Activated naive CD4-positive, alpha-beta T cell (primary cell): ENCODE measurements at places on chromosomes 2 and 18.

- DNase-seq: no peak
Measured at GRCh38 chr2:212021947-212022346, 516.7 kb downstream of the ERBB4 start.

DNA sequence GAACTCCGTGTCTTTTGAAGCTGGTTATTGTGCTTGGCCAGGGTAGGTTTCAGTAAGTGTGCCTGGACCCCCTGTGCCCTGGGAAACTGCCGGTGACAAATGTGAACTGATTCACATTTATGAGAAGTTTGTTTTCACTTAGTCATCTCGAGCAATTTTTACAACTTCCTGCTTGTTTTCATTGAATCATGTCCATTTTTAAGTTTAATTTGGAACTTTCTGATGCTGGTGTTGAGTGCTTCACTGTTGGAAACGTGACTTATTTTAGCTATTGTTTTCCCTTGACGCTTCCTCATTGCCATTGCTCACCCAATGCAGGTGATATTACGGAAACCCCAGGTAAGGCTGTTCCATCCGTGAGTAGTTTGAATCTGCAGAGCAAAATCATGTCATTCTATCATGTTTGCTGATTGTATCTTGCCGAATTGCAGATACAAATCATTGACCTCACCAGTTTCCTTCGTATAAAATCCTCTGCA is 97.2 kb downstream of the RTN4 start:
- no peak for DNase-seq

- DNase-seq: no peak
Measured at GRCh38 chr2:96119389-96119751, 3.0 kb upstream of the ADRA2B start.

DNA sequence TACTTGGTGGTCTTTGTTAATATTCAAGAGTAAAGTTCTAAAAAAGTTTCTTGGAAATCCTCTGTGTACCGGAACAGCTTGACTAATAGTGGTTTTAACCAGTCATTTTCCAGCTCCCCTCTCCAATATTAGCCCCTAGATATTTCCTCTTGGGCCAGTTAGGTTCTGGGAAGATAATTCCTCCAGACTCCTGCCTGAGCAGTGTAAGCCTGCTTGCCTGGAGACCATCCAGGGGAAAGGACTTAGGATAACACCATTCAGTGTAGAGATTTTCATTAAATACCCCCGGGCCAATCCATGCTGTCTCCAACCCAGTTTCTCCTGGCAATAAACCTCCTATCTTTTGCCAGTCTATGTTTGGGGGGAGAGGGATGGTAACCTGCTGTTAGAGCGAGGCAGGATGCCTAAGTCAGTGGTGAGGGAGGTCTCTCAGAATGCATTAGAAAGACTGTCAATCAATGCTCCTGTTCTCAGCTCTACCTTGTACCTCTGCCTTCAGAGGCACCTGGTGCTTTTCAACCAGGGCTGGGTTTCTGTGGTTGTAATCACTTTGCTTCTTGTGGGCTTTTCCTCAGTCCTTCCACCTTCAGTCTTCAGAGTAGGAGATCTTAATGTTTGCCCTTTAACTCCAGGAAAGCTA is 186.4 kb downstream of the RNF152 start:
- no peak for DNase-seq

DNA sequence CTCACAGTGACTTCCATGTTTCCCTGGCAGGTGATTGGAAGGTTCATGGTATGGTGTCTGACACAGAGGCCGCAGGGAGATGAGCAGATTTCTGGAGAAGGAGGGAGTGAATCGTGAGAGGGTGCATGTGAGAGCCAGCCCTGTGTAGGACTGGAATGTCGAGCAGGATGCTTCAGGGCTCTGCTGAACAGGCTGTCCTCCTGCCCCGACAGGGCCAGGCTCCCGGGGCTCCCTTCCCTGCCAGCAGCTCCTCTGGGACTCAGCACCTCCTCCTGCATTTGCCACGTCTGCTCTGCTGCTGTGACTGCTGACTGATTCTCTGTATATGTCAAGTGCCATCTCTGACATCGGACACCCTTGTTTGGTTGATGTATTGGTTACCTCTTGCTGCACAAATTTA is 38.5 kb upstream of the INHBB start:
- DNase-seq: no peak

DNA sequence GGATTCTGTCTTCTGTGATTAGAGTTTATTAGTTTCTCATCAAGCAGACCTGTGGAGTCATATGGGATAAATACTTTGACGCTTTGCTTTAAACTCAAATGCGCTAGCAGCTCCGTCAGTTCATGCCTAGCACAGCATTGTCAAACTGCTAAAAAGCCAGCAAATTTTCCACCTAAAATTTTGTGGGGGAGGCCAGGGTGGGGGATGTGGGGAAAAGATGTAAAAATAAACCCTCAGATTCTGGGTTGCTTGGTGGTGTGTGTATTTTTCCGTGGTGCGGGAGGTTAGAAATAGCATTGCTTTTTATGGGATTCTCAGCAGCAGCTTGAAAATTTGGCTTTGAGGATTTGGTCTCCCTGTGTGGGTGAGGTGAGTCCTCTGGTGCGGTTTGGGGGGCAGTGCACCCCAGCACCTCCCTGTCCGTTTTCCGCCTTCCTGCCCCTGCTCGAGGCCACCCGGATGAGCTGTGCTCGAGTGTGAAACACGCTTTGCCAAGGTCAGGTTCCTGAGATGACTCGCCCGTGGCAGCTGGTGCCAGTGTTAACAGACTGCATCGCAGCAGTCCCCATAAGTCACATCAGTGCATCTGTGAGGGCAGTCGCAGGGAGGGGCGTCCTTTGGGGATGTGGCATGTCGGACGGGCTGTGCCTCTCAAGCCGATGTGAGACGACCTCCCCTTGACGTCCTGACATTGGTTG is 65.9 kb downstream of the LDLRAD4 start:
- no peak for DNase-seq

DNA sequence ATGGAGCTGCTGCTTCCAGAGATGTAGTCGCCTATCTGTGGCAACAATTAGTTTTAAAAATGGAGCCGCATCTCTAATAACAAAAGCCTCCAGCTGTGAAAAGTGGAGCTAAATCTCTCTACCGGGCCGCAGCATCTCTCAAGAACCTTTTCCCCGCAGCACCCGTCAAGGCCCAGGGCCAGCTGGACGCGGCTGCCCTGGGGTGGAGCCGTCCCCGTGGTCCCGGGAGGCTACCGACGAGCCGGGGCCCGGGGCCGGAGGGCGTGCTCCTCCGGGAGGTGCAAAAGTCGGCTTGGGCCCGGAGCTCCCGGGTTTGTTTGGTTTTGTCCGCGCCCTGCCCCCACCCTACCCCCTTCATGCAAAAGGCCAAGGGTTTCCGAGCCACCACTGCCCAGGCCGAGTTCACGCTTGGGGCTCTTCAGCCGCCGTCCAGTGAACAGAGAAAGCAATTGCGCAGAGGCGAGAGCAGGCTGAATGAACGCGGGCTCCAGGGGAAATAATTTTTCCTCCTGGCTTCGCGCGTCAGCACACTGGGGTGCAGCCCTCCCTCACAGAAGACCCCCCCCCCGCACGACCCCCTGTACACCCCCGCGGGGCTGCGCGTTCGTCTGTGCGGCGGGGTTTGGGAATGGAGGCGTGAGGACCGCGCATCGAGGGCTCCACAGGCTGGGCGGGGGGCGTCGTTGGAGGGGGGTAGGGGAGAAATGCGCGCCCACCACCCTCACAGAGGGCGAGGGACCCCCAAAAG is 557 bp upstream of the GREB1L start:
- DNase-seq: no peak
